ENCODE measurements at places on chromosomes 11 and 22.

DNA sequence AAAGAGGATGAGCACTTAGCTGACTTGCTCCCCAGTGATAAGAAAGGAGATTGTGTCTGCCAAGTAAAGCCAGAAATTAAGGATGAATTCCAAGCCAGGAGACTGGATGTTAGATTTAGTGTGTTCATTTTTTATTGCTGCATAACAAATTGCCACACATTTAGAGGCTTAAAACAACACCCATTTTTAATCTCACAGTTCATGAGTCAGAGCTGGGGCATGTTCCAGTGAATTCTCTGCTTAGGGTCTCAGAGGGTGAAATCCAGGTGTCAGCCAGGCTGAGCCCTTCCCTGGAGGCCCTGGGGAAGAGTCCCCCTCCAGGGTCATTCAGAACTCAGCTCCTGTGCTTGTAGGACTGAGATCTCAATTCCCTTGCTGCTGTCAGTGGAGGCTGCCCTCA lies 352.8 kb downstream of the BUD13 start:
- DNase-seq, result no peak

DNA sequence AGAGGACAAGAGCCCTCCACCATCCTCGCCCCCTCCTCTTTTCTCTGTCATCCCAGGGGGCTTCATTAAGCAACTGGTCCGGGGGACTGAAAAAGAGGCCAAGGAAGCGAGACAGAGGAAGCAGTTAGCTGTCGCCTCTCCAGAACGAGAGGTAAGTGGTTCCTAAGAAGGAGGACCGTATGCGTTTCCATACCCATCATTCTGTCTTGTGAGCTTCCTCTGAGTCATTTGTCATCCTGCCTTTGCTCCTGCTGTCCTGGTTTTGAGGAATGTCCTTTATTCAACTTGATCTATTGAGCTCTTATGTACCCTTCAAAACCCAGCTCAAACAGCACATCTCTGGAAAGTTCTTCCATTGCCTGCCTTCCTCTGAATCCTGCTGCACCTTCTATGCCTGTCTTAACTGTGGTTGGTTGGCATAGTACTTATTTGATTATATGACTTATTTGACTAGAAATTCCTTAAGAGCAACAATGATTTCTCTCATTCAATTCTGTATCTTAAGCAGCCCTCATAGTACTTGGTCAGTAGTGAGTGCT lies 21.3 kb downstream of the MYO18B start:
- peak; percentile 9 for DNase-seq

DNA sequence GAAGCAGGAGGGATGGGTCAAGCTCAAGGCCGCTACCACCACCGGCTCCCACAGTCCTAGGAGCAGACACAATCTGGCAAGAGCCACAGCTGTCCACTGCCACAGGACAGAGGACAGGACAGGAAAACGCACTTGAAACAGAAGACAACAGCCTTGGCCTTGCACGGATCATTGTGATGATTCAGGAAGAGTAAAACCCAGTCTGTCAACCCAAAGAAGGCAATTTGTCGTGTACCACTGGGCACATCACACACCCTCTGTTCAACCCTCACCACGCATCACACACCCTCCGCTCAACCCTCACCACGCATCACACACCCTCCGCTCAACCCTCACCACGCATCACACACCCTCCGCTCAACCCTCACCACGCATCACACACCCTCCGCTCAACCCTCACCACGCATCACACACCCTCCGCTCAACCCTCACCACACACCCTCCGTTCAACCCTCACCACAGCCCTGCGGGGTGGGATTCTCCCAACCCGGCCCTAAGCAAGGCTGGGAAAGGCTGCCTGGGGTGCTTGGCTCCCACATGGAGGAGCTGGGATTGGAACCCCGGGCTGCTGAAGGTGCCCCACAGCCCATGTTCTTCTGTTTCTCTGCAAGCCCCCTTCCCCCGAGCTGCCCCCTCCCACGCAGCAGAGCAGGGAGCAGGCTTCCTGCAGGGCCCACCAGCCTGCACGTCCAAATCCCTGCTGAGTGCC lies 11.3 kb upstream of the CDC42BPG start:
- peak; percentile 38 for DNase-seq

GRCh38 chr22:27574002-27574366 lies 227.6 kb downstream of the MN1 start:
- DNase-seq, result peak; percentile 26

DNA sequence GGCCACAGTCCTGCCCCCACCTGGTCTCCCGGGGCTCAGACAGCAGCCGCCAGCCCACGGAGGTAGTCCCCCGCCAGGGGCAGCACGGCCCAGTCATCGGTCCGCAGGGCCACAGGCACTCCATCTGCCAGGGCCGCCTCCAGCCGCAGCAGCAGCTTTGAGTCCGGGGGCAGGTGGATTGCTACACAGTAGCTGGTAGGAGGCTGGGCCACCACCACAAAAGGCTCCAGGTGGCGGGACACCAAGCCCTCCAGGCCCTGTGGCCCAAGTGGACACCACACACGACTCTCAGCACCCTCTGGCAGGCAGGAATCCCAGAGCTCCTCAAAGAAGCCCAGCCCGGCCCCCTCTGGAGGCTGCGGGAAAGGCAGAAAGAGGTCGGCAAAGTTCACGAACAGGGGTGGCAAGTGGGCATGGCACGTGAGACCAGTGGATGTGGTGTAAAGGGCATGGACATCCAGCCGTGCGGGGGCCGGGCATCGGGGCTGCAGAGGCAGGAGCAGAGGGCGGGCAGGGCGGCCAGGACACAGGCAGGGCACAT lies 2.9 kb downstream of the AP5B1 start:
- no peak for DNase-seq

- peak; percentile 89 for DNase-seq
These were observed 722 bp upstream of the GUCY1A2 start for GRCh38 chr11:107018902-107019493.

- no peak for DNase-seq
These were observed 290.5 kb upstream of the SORL1-AS1 start for GRCh38 chr11:121743285-121743684.

DNA sequence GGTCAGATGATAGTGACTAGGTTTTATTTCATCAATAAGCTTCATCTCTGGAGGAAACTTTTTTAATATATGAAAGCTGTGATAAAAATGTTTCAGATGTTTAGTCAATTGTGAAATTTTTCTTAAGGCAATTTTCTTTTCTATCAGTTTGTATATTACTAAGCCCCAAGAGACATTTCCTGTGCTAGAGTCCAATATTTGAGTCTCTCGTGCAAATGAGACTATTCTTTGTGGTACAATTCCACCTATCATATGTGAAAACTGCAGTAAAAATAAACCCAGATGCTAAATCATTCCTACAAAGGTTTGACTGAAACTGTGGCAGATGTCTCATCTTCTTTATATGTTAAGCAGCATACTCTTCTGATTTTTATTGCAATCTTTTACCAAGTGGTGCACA lies 28.0 kb downstream of the CTR9 start:
- peak; percentile 67 for DNase-seq

DNA sequence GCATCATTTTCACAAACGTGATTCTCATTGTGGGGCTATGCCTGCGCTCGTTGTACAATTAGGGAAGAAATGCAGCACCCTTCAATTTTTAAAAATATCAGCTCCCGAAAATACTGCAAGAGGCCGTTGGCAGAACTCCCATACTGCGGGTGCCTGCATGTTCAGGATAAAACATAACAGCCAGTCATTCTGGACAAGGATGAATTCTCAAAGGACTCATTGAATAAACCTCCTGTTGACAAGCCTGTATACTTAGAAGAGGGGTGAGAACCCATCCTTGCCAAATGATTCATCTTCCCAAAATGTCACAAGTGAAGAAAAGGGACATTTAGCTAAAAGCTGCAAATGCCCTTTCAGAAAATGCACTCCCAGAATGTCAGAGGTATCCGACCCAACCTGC lies 141.9 kb downstream of the CSNK2A3 start:
- no peak for DNase-seq

DNA sequence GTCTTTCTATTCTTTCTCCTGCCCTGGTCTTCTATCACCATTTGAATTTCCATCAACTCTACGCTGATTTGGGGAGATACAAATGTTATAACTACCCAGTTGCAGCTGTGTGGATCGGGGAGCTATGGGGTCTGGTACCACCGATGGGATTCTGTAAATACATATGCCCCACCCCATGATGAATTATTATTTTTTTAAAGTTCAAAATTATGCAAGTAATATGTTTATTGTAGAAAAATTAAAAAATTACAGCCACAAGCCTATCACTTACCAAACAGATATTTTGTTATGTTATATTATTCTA lies 52.4 kb upstream of the CLMP start:
- DNase-seq, result no peak

GRCh38 chr22:48939441-48940265 lies 888.0 kb downstream of the BRD1 start:
- DNase-seq, result no peak

DNA sequence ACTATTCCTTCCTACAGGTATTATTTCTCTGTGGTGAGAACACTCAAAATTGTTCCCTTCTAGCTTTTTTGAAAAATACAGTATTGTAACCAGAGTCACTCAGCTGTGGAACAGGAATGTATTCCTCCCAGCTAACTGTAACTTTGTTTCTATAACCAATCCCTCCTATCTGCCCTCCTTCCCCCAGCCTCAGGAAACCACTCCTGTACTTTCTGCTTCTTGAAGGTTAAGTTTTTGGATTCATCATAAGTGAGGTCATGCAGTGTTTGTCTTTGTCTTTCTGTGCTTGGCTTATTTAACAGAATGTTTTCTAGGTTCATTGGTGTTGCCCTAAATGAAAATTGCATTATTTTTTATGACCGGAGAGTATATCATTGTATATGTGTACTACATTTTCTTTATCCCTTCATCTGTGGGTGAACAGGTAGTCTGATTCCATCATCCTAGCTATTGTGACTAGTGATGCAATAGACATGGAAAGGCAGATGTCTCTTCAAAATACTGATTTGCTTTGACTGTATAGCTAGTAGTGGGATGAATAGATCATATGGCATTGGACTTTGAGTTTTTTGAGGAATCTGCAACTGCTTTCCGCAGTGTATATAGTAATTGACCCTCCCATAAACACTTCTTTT lies 112.9 kb upstream of the GRK3 start:
- peak; percentile 39 for DNase-seq

- DNase-seq, result no peak
These were observed 2.9 kb downstream of the PLAAT3 start for GRCh38 chr11:63611395-63611747.

DNA sequence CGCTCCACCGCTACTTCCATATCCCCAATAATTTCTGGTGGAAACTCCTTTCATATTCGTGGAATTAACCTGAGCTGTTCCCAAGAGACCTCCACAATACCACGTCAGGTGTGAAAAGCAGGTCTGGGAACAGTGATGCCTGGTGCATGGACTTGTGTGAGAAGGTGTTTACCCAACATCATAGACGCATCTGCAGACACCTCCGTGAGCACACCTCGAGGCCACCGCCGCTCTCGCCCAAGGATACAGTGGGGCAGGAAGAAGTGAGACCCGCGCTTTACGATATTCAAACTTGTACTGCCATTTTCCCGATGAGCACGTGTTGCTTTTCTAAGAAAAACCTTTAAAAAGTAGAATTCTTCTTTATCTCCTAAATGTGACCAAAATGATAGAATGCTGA lies 8.2 kb downstream of the PHF21B start:
- DNase-seq, result no peak

GRCh38 chr11:29327891-29328290 lies 688.9 kb downstream of the KCNA4 start:
- no peak for DNase-seq

DNA sequence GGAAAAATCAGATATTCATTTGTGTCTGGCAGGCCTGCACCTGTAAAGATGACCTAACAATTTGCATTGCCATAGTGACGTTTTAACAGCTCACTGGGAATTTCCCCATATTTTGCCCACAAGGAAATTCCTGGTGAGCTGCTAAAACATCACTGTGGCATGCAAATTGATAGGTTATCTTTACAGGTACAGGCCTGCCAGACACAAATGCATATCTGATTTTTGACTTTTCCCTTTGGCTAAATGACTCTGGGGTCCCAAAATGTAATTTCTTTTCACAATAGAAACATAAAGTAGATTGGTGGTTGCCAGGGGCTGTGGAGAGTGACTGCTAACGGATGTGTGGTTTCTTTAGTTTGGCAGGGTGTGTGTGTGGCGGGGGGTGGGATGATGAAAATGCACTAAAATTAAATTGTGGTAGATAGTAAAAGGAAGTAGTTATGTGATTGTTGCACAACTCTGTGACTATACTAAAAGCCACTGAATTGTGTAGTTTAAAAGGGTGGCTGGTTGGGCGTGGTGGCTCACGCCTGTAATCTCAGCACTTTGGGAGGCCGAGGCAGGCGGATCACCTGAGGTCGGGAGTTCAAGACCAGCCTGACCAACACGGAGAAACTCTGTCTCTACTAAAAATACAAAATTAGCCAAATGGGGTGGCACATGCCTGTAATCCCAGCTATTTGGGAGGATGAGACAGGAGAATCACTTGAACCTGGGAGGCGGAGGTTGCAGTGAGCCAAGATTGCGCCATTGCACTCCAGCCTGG lies 18.5 kb upstream of the FEZ1 start:
- DNase-seq, result peak; percentile 36

GRCh38 chr22:35150183-35151107 lies 84.5 kb downstream of the ISX start:
- DNase-seq, result peak; percentile 48

- DNase-seq, result no peak
These were observed 1.3 kb upstream of the NADSYN1 start for GRCh38 chr11:71451596-71452198.

- no peak for DNase-seq
These were observed 378.4 kb downstream of the DDX10 start for GRCh38 chr11:109043315-109043714.

- no peak for DNase-seq
These were observed 22.4 kb downstream of the LRRC4C start for GRCh38 chr11:41437006-41437490.

DNA sequence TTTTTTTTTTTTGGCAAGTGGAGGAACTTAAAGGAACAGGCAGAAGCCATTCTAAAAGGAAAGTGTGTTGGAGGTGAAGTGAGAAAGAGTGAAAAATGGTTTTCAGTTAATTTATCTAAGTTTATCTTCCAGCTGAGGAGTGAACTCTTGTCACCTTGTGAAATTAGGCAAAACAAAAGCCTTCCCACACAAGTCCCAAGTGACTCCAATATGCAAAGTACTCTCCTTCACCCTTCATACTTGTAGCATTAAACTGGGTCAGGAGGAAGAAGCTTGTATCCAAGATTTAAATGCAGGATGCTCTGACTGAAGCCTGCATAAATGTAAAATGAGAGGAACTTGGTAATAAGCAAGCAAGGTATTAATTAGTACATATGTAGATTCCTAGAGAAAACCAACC lies 796.8 kb downstream of the DLG2 start:
- no peak for DNase-seq

GRCh38 chr11:86629045-86629706 lies 43.2 kb downstream of the ME3 start:
- peak; percentile 44 for DNase-seq

DNA sequence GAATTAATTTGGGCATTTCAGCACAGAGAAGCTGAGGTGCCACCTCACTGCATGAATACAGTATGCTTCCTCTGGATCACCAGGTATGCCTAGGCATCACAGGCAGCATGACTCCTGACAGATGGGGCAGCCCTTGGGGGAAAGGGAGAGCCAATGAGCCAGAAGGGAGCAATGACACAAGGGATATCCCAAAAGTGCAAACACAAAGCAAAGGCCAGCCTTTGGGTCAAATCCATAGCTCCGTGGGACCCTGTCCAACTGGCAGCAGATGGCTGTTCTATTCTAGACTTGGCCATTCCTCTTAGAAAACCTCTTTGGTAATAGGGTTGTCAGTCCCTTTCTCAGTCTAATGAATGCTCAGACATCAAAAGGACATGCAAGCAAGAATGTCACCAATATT lies 73.3 kb downstream of the SERGEF start:
- DNase-seq, result no peak
